CD4-positive, alpha-beta T cell treated with Interleukin-1 beta for 1 hour (primary cell): ENCODE measurements at places on chromosomes 4 and X.

- DNase-seq = no peak
Observed at GRCh38 chr4:112270051-112270450, 15.7 kb downstream of the TIFA start.

GRCh38 chrX:7891928-7892327 lies 35.3 kb downstream of the PNPLA4 start:
- no peak for DNase-seq

- no peak for DNase-seq
Observed at GRCh38 chr4:6548201-6548881, 26.6 kb upstream of the MAN2B2 start.

GRCh38 chr4:25107827-25108516 lies 52.3 kb downstream of the SEPSECS start:
- DNase-seq = no peak

- DNase-seq = no peak
Observed at GRCh38 chr4:141713185-141713584, 76.8 kb downstream of the IL15 start.

- no peak for DNase-seq
Observed at GRCh38 chrX:48511560-48511959, 2.8 kb downstream of the PORCN start.

GRCh38 chr4:130026185-130026584 lies 930.2 kb downstream of the C4orf33 start:
- DNase-seq = no peak

DNA sequence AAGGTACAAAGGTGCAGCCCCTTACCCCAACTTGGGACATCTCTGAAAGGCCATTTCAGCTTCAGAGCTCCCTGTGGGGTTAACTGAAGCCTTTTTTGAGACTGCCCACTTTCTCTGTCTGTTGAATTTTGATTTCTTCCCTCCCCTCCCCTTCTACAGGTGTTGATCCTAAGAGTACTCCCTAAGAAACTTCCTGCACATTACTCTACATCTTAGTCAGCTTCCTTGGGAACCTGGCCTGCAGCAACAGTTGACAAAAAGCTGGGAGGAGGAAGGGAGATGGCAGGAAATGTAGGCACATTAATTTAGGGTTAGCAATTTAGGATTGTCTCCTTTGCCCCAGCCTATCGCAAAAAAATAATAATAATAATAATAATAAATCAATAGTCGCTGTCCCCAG lies 1.2 kb upstream of the IDS start:
- DNase-seq = no peak

DNA sequence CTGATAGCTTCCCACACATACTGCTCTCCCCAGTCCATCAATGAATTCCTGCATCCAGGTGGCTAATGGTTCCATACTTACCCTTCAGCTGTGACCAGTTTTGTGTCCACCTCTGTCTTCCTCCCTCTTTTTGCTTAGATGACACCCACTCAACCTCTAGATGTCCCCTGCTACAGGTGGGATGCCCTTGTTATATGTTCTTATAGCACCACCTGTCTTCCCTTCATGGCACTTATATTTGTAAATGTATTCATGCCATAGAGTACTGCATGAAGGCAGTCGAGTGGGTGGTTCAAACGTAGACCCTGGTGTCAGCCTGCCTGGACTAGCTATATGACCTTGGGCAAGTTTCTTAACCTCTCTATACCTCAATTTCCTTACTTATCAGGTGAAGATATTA lies 6.5 kb upstream of the USP46 start:
- peak; percentile 43 for DNase-seq

DNA sequence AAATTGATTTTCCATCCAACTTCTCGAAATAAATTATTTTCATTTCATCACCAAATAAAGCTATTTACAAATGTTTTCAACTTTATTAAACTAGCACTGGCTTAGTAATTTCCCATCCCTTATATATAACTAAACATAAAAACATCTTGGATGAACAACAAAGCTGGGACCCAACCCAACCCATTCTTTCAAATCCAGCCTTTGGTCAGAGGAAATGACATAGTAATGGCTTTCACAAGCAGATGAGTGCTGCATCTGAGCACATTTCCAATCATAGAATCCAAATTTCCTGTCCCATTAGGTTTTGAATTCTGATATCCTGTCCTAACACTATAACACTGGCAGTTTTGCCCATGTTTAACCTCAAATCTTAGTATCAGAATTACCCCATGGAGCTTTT lies 7.9 kb upstream of the EMCN start:
- DNase-seq = no peak

DNA sequence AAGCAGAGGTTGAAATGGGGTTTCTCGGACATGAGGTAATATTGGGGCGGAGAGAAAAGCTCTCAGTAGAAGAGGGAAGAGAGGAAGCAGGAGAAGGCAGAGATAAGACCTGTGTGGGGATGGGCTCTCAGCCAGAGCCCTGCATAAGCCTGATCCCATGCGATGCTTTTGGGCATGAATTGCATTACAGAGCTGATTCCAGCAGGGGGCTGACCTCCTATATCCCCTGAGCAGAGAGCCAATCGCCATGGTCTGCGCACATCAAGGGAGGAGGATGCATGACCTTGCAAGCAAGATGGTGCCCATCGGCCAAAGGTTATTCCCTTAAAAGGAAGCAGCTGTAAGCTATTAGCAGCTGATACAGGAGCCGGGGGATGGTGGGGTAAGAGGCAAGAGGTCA lies 7.6 kb downstream of the ANOS1 start:
- DNase-seq = no peak
